Osteoblast (primary cell): ENCODE measurements at places on chromosomes 3 and 15. TPM values are rescaled to one million over a fixed set of nuclear protein-coding genes. Genes with fewer than 3 reads are reported as not detected.

Gene SEMA6D
- 8.0 and 16.2 TPM in 2 replicates for total RNA-seq

Gene USP19
- 37.1 and 49.6 TPM in 2 replicates for total RNA-seq

Gene QRICH1
- 136 and 167 TPM in 2 replicates for total RNA-seq

Gene MRAS
- total RNA-seq: 80.7 and 81.6 TPM in 2 replicates

Gene GP9
- not detected in 2 replicates for total RNA-seq

Gene DISP2
- total RNA-seq: 0.29 and 0.36 TPM in 2 replicates

Gene TMEM62
- total RNA-seq: 17.7 and 25.6 TPM in 2 replicates

Gene PDZRN3
- 18.3 and 26.4 TPM in 2 replicates for total RNA-seq

Gene LEKR1
- 0.36 and 1.5 TPM in 2 replicates for total RNA-seq

Gene SLC9C1
- not detected in 2 replicates for total RNA-seq

Gene KBTBD13
- total RNA-seq: not detected in 2 replicates

Gene C3orf70
- 1.4 and 1.5 TPM in 2 replicates for total RNA-seq

Gene ALPK3
- total RNA-seq: 0.36 and 0.59 TPM in 2 replicates

Gene DUOXA2
- not detected in 2 replicates for total RNA-seq

Gene RCCD1
- total RNA-seq: 11.2 TPM in 2 replicates

Gene OR5K2
- not detected in 2 replicates for total RNA-seq

Gene ZNF502
- 4.0 and 4.7 TPM in 2 replicates for total RNA-seq

Gene CHDH
- total RNA-seq: 0.72 and 0.88 TPM in 2 replicates

Gene MGLL
- total RNA-seq: 10.6 and 18.1 TPM in 2 replicates

Gene SEMA3G
- under 0.01 TPM in 1 of 2 replicates, not detected in the other for total RNA-seq

Gene SLC4A7
- total RNA-seq: 203 and 281 TPM in 2 replicates

Gene CTNNB1
- 1,105 and 1,165 TPM in 2 replicates for total RNA-seq

Gene SMARCC1
- 46.3 and 46.7 TPM in 2 replicates for total RNA-seq

Gene KIAA1143
- 30.0 and 31.8 TPM in 2 replicates for total RNA-seq

Gene EPHB1
- 0.36 and 1.5 TPM in 2 replicates for total RNA-seq

Gene EIF4E3
- total RNA-seq: 2.9 and 3.5 TPM in 2 replicates

Gene KLHL40
- not detected in 2 replicates for total RNA-seq

Gene C3orf49
- not detected in 2 replicates for total RNA-seq

Gene ESYT3
- total RNA-seq: 0.59 and 0.72 TPM in 2 replicates

Gene TAGLN3
- total RNA-seq: not detected in 2 replicates

Gene CXCR6
- not detected in 2 replicates for total RNA-seq

Gene TM4SF4
- total RNA-seq: under 0.01 TPM in 1 of 2 replicates, not detected in the other

Gene TNNC1
- total RNA-seq: 0.29 and 0.36 TPM in 2 replicates

Gene CIB2
- 1.5 and 2.2 TPM in 2 replicates for total RNA-seq

Gene MESP2
- 0.72 and 1.5 TPM in 2 replicates for total RNA-seq

Gene CLEC3B
- total RNA-seq: 48.9 and 52.5 TPM in 2 replicates

Gene TTC21A
- 6.9 and 8.5 TPM in 2 replicates for total RNA-seq

Gene RAD51
- total RNA-seq: 1.8 TPM in 2 replicates

Gene SPSB4
- not detected in 2 replicates for total RNA-seq

Gene CSTA
- total RNA-seq: 18.1 and 18.3 TPM in 2 replicates

Gene NR2E3
- total RNA-seq: under 0.01 TPM in 2 replicates

Gene C3orf80
- total RNA-seq: 1.2 and 2.2 TPM in 2 replicates

Gene TSPAN3
- 203 and 235 TPM in 2 replicates for total RNA-seq

Gene RASGRF1
- under 0.01 TPM in 1 of 2 replicates, not detected in the other for total RNA-seq

Gene UQCC5
- 6.5 and 8.3 TPM in 2 replicates for total RNA-seq

Gene DOCK3
- total RNA-seq: 0.29 and 0.36 TPM in 2 replicates

Gene EFCC1
- not detected in 2 replicates for total RNA-seq
